ENCODE measurements at places on chromosomes 16 and 17.

DNA sequence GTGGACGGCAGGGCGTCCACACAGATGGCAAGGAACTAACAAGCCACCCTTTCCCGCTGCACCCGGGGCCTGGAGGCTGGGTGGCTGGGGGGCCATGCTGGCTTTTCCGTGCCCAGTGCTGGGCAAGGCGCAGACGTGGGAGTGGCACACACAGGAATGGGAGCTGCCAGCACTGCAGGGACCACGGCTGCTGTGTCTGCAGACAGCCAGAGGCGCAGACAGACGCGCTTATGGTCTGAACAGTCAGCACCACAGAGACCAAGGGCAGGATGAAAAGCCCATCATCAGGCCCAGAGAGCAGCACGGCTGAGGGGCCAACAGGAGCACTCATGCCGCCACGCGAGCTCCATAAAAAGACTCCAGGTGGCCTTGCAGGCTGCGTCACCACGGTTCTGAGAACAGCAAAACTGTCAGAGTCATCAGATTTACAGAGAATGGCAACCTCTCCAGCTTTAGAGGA is 24.0 kb downstream of the PDIA2 start:
- no peak for DNase-seq

DNA sequence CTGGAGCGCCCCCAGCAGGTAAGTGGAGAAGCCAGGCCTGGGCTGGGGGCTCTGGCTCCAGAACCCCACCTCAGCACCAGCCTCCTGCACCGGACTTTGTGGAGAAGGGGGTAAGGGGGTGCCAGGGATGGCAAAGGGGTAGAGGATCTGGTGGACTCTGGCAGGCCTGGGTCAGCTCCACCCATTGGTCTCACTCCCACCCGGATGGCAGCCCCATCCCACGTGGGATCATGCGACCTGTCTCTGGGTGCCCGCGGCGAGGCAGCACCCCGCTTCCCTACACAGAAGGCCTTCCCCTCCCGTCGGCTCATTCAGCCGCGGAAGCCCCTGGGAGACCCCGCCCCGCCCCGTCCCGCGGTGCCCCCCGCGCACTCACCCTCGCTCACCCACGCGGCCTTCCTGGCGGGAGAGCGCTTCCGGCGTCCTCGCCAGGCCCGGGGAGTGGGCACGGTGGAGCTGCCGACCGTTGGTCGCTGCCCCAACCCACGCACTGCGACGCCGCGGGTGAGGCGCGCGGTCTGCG is 498 bp upstream of the PLEKHG4 start:
- peak; percentile 66 for DNase-seq

GRCh38 chr17:56808503-56808902 is 25.2 kb downstream of the C17orf67 start:
- no peak for DNase-seq

GRCh38 chr16:58236231-58236690 is 38.4 kb upstream of the CSNK2A2 start:
- peak; percentile 85 for DNase-seq

GRCh38 chr17:82531431-82531881 is 11.9 kb downstream of the FOXK2 start:
- no peak for DNase-seq

DNA sequence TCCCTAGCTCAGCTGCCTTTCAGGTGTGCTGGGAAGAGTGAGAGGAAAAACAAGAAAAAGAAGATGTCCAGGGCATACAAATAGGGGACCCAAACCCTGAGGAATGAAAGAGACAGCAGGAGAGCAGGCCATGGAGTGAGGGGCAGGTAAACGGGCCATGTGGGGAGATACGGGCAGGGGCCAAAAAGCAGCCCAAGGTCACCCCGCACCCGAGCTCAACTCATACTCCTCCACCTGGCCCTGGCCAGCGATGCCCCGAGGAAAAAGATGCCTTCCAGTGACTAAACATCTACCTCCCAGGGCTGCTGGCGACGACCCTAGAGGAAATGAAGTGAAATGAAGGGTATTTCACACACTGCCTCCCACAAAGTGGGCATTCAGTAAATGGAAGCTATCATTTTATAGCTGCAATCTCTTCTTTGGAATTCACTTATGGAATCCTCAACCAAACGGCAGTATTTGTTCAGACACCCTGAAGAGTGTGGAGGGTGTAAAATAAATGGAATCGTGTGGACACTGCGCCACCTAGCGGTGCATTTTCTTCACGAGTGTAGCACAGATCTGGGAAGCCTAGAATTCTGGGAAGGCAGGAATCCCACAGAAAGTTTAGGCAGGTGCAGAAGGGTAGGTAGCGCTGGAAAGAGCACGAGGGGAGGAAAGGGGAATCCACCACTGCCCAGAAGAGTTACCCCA is 14.9 kb downstream of the ELAC2 start:
- DNase-seq: peak; percentile 79

DNA sequence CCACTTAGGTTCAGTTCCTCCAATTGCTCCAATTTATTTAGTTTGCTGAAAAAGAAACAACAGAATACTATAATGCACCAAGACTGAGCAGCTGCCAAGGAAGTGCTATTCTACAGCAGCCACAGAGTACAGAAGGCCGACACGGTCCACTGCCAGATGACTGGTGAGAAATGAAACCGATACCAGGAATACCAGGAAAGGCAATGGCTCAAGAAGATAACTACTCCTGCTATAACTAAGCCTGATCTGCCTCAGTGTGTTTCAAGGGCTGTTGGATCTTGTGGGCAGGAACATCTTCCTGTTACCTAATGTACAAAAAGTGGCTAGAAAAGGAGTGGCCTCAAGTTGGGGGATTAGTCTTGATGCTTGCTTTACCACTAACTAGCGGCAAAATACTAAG is 32.8 kb downstream of the MARVELD3 start:
- no peak for DNase-seq

DNA sequence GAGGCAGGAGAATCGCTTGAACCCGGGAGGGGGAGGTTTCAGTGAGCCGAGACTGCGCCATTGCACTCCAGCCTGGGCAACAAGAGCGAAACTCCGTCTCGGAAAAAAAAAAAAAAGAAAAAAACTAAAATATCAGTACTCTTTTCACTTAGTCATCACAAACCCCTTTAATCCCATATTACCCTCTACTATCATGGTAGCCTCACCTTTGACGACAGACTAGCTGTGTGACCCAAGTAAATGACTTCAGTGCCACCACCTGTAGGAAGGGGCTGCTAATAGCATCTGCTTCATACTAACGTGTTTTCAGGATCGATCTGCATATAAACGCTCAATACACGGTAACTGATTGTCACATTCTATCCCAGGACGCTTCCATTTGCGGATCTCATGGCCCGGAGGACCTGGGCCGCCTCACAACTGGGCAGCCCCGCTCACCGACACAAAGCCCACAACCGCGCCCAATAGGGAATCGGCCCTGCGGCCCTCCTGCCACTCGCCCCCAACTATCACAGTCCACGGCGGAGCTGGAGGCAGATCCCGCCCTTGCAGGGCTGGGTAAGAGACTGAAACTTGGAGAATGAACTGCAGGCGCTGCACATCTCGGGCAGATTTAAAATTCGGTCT is 1.1 kb upstream of the ZNF263 start:
- peak; percentile 78 for DNase-seq

DNA sequence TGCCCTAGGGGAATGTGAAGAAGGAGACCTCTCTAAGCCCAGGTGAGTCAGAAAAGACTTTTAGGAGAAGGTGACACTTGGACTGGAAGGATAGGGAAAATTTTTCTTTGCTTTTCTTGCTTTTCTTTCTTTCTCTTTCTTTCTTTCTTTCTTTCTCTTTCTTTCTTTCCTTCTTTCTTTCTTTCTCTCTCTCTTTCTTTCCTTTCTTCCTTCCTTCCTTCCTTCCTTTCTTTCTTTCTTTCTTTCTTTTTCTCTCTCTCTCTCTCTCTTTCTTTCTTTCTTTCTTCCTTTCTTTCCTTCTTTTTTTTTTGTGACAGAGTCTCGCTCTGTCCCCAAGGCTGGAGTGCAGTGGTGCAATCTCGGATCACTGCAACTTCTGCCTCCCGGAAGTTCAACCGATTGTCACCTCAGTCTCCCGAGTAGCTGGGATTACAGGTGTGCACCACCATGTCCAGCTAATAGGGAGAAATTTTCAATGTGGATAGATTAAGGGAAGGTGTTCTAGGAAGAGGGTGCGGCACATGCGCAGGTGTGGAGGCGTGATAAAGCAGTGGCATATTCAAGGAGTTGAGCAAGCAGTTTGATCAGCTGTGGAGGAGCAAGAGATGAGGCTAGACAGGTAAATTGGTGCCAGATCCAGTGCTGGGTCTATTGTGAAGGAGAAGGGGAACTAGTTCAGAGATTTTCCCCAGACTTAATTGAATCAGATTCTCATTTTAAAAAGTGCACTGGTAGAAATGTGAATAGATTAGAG is 40.4 kb downstream of the MMD start:
- no peak for DNase-seq

GRCh38 chr17:1713878-1714426 is 3.8 kb upstream of the TLCD2 start:
- DNase-seq: peak; percentile 66

DNA sequence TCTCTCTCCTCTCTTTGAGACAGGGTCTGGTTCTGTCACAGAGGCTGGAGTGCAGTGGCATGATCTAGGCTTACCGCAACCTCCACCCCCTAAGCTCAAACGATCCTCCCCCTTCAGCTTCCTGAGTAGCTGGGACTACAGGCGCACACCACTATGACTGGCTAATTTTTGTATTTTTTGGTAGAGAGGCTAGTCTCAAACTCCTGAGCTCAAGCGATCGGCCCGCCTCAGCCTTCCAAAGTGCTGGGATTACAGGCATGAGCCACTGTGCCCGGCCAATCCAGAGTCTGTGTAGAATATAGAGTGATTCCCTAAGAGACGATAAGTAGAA is 65.8 kb upstream of the RPH3AL start:
- no peak for DNase-seq

- no peak for DNase-seq
Measured at GRCh38 chr16:55035956-55036355, 105.3 kb downstream of the IRX5 start.

DNA sequence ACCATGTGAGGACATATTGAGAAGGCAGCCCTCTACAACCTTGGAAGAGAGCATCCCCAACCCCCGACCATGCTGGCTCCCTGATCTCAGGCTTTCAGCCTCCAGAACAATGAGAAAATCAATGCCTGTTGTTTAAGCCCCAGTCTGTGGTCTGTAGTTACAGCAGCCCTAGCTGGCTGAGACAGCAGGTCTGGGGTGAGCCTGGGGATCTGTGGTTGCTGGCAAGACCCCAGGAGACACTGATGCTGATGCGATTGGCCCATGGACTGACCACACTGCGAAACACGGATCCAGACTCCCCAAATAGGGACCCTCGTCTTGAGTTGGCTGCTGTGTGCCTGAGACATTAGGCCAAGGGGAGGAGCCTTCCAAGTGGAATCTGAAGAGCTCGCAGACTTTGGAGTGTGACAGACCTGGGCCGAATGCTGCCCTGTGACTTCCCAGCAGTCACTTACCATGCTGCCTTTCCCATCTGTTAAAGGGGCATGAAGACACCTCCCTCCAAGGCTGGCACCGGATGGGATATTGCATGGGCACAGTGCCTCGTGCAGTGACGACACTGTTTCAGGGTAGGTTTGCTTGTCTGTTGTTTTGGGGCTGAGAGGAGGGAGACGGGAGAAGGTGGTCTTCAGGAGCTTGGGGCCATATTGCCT is 147.8 kb upstream of the RPL38 start:
- DNase-seq: peak; percentile 35

GRCh38 chr17:75430159-75430974 is 24.9 kb upstream of the GRB2 start:
- DNase-seq: peak; percentile 71

DNA sequence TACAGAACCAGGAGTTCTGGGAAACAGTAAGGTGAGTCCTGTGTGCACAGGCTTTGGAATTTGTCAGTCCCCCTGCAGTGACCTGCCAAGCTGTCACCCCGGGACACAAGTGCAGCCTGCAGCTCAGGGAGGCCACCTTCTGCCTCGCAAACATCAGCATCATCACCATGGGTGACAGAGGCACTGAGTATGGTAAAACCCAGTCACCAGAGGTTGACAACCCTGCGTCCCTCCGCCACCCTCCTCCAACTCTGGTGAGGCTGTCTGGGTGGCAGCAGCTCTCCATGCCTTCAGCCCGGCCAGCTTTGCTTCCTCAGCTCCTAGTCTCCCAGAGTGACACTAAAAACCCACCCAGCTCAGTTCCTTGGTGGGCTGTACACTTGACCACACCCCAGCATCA is 221.0 kb downstream of the CPPED1 start:
- no peak for DNase-seq

DNA sequence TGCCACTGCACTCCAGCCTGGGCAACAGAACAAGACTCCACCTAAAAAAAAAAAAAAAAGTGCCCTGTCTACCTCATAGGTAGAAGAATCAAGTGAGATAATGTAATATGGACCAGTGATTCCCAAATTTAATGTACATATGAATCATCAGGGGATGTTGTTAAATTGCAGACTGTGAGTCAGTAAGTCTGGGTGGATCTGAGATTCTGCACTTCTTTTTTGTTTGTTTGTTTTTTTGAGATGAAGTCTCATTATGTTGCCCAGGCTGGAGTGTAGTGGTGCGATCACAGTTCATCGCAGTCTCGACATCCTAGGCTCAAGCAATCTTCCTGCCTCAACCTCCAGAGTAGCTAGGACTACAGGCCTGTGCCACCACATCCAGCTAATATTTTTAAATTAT is 31.6 kb downstream of the HOXB1 start:
- no peak for DNase-seq

- no peak for DNase-seq
Measured at GRCh38 chr17:35621768-35622167, 34.6 kb downstream of the AP2B1 start.

- DNase-seq: no peak
Measured at GRCh38 chr17:78779850-78780249, 2.2 kb downstream of the CYTH1 start.

DNA sequence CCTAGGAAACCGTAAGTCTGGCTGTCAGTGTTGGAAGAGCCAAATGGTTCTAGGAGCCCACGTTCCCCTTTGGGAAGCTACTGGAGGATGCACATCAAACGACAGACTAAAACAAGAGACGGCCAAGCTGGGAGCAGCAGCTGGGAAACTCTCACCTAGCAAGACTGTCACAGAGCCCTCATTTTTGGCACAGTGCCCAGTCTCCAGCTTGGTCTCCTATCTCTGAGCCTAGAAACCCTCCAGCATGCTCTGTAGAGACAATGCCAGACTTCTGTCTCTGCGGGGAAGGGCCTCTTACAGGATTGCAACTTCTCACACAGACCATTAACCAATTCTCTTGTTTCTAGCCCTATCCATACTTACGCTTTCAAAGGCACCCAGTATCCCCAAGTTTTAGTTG is 23.5 kb downstream of the GTF3C1 start:
- no peak for DNase-seq

DNA sequence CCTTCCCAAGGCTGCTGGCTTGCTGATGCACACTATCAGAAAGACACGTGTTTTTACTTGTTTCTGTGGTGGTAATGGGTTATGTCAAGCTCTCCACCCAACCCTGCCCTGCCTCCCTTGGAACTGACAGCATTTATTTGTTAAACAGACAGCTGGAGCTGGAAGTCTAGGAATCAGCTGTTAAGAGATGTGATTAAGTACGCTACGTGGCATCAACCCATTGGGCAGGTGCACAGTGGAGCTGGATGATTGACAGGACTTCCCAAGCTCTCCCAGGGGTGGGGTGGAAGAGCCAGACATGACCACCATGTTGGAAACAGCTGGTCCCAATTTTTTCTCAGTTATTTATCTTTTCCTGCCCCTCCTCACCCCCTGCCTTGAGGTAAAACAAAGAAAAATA is 49.4 kb downstream of the ADAMTS18 start:
- no peak for DNase-seq
